Activated T-cell treated with anti-CD3 and anti-CD28 coated beads, Interleukin-2, amount 50 U/mL, for 48 hours (primary cell): ENCODE measurements at places on chromosomes 16 and 17.

DNA sequence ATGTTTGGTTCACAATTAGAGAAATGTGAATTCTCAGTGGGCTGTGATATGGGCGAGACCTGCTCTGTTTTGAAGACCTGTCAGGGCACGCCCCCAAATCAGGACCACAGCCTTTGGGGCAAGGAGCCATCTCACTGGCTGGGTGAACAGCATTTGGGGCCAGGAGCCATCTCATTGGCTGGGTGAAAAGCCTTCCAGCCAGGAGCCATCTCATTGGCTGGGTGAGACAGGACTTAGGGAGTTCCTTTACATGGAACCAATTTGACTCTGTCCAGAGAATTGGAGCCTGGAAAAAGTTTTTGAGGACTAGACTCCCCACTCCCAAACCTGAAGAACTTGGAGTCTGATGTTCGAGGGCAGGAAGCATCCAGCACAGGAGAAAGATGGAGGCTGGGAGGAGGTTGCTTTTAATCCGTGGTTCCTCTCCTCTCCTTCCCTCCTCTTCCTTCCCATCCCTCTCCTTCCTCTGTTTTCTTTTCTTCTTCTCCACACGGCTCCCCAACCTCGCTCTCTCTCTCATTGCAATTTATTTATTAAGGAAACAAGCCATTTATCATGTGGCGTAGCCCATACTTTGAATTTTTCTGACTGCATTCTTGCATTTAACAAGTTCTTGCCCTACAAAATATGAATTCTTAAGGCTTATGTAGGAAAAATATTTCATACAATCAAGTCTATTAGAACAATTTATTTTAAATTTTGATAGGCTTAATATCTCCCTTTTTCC lies 19.7 kb downstream of the FOXL1 start:
- DNase-seq = no peak

- no peak for DNase-seq
Measured at GRCh38 chr17:8776248-8776647, 17.9 kb upstream of the SPDYE4 start.

DNA sequence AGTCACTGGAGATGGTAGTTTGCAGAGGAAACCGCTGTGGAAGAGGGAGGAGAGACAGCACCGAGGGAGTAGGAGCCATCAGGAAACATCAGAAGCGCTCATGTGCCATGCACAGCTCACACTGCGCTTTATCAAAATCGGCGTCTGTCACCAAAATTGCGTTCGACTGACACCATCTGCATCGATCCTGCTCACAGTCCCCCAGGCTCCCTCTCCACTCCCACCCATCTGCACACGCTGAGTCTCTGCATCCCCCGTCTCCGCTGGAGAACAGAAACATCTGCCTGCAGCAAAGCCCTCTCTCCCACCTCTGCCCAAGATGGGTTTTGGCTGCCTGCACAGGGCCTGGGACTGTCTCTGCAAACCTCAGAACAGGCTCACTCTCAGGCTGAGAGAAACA lies 187.5 kb upstream of the RPL38 start:
- no peak for DNase-seq

GRCh38 chr17:6642592-6642991 lies 1.7 kb downstream of the TXNDC17 start:
- no peak for DNase-seq

DNA sequence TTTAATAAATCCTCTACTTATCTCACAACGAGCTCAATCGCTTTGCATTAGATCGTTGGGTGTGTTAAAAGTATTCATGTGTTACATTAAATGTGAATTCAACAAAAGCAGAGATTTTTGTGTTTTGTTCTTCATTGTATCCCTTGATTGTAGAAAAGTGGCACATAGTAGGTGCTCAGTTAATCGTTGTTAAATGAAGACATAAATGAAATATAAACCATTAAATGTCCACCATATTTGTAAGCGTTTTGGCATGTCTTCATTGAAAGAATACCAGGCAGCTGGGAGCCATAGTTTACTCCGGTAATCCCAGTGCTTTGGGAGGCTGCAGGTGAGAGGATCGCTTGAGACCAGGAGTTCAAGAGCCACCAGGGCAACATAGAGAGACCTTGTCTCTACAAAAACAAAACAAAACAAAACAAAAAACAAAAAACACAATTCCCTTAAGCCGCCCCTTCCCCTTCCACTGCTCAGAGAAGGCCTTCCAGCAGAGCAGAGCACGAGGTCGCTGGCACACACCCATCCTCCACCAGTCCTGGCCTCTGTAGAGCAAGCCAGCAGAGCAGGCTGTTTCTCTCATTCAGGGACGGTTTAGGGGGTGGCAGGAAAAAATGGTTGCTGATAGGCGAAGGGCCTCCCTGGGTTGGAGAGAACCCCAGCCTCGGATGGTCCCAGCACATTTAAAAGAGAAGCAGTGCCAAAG lies 673 bp upstream of the CHD9 start:
- no peak for DNase-seq

- no peak for DNase-seq
Measured at GRCh38 chr16:57823836-57824235, 21.5 kb upstream of the KIFC3 start.

GRCh38 chr16:65114527-65114926 lies 7.3 kb downstream of the CDH11 start:
- DNase-seq = no peak

DNA sequence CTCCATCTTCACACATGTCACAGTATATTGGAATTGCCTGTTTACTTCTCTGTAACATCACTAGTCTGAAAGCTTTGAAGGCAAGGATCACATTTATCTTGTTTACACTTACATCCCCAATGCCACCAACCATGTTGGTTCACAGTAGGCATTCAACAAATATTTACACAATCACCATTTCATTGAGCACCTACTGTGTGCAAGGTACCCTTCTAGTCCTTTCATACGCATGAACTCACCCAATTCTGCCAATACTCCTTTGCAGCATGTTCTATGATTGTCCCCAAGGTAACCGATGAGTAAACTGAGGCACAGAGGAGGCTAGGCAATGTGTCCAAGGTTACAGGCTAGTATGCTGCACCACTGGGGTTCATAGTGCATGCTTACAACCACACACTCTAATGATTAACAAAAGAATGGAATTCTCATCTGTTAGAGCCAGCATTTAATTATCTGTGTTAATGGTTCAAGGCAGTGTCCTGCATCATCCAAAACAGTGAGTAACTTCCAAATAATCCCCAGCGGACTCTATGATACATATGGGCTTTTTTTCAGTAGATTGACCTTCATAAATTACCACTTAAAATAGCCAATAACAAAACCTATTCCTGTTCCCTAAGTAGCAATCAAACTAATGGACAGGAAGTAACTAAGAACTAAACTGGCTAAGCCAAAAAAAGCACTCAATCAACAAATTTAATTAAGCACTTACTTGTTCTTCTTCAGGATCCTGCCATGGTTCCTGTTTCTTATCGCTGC lies 364.5 kb upstream of the XYLT1 start:
- no peak for DNase-seq
